ENCODE measurements at places on chromosomes 2 and 18.

DNA sequence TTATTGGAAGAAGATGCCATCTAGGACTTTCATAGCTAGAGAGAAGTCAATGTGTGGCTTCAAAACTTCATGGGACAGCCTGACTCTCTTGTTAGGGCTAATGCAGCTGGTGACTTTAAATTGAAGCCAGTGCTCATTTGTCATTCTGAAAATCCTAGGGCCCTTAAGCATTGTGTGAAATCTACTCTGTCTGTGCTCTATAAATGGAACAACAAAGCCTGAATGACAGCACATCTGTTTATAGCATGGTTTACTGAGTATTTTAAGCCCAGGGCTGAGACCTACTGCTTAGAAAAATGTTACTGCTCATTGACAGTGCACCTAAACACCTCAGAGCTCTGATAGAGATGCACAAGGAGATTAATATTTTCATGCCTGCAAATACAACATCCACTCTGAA lies 30.8 kb downstream of the ZNF892 start:
- no peak for DNase-seq

- no peak for DNase-seq
Measured at GRCh38 chr18:67242001-67242400, 274.5 kb downstream of the DSEL start.

- DNase-seq: no peak
Measured at GRCh38 chr2:182862091-182862490, 4.3 kb downstream of the FRZB start.

GRCh38 chr2:134800341-134800740 lies 38.1 kb upstream of the ACMSD start:
- no peak for DNase-seq

DNA sequence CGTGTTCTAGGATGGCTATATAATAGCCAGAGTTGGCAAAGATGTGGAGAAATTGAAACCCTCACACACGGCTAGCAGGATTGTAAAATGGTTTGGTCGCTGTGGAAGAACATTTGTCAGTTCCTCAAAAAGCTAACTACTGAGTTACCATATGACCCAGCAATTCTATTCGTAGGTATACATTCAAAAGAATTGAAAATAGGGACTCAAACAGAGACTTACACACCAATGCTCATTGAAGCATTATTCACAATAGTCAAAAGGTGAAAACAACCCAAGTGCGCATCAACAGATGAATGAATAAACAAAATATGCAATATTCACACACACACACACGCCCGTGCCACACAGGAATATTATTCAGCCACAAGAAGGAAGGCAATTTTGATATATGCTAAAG lies 98.7 kb downstream of the PLA2R1 start:
- DNase-seq: no peak

DNA sequence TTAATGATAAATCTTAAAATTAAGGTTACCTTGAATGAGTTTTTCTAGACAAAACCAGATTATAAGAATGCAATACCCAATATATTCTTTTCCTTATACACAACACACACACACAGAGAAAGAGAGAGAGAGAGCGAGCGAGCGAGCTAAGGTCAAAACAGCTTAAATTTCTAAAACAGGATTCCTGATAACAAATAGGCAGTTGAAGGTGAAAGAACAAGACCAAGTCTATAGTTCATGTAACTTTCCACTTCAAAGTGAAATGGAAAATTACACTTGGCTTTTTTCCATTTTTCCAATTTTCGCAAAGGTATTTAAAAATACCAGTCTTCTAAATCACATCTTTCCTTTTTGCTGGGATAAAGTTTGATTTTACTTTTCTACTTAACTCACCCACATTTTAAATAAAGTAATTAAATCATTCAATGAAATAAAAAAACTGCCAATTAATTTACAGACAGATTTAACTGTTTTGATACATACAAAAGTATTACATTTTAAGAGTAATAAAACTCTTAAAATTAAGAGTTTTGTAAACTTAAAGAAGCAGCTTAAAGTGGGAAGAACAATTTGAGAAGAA lies 98.8 kb downstream of the COBLL1 start:
- DNase-seq: no peak

DNA sequence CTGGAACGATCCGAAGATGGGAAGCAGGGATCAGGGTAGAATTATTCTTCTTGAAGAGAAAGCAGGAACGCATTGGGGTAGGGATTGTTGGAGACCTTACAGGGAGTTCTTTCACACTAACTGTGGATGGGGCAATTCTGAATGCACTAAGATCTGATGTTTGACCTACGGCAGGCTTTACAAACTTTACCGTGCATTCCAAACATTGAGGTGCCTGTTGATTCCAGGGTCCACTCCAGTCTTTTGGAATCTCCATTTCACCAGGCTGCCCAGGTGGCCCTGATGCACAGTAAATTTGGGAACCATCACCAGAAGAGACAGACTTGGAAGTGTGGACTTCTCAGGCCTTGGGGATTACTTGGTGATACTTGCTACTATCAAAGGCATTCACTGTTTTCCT lies 76.9 kb downstream of the RFTN2 start:
- DNase-seq: no peak

GRCh38 chr2:12300019-12300602 lies 416.6 kb upstream of the TRIB2 start:
- no peak for DNase-seq

DNA sequence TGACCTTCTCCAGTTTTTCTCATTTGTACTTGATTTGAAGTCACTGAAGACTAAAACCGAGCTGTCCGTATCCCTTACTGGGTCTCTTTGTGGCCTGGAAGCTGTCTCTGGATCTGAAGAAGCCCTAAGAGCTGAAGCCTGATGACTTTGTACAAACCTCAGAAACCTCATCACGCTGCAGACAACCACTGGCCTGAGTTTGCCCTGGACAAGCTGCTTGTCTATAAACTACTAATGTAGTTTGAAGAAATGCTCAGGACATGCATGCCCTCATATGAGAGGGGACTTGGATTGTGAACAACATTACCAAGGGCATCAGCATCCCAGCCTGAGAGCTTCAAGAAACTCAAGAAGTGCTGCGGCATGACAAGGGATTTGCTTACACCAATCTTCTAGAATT lies 79.3 kb upstream of the CBLN2 start:
- no peak for DNase-seq

GRCh38 chr2:104599787-104600510 lies 254.0 kb upstream of the POU3F3 start:
- no peak for DNase-seq

DNA sequence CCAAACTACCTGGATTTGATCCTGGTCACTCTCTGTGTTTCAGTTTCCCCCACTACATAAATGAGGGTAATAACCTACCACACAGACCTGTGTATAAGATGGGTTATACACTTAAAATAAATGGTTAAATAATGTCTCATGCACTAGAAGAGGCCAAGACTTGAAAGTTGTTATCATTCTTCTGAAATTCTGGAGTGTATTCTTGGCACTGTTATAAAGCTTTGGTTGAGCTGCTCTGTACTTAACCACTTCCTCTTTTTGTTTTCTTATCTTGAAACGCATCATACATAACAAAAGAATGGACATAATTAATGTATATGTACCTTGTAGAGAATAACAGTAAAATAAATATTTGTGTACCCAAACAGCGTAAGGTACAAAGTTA lies 281.0 kb downstream of the AFF3 start:
- no peak for DNase-seq

DNA sequence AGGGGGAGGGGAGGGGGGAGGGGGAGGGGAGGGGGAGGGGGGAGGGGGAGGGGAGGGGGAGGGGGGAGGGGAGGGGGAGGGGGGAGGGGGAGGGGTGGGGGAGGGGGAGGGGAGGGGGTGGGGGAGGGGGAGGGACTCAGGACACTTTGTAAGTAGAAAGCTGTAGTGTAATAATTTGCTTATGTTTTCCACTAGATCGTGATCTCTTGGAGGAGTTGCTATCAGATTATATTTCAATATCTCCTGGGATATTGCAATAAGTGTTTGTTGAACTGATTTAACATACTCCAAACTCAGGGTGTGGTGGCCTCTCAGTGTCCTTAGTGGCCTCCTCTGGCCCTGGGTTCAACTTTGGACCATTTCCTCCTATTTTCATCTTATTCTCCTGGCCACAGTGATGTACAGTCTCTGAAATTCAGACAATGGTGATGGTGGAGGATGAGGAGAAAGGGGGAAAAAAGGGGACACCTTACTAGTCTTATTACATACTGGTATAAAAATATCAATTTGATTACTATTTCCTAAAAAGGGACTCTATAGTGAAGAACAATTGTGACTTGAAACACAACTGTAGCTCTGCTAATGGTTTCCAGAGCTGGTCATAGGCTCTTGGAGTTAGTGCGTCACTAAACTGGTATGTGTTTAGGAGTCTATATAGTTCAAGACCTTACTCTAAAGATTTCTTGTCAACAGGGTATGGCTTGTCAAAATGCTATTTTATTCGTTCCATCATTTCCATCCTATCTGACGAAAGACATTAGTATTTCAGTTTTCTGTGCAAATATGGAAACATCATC lies 89.6 kb downstream of the DDX1 start:
- no peak for DNase-seq

DNA sequence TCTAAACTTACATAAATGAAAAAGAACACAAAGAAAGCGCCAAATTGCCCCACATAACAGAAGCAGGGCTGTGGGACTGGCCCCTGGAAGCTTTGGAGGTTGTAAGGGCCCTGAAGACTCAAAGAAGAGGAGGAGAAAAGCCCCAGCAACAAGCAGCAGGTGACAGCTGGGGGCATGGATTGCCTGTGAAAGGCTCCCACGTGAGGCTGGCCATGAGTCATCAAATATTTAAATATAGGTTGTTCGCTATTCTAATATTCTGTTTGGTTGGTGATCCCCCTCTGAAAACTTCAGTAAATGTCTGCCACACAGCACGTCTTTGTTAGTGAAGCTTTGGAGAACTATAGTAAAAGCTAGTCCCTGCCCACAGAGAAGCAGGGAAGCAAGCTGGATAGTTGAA lies 132.4 kb downstream of the MREG start:
- no peak for DNase-seq

GRCh38 chr2:120650022-120650644 lies 85.5 kb upstream of the GLI2 start:
- DNase-seq: no peak

GRCh38 chr2:37563375-37564015 lies 107.9 kb downstream of the CDC42EP3 start:
- no peak for DNase-seq
